SK-N-MC (cell line): ENCODE measurements at places on chromosomes 7 and 10.

GRCh38 chr7:13282377-13282980, 595.0 kb downstream of the ARL4A start:
- peak; percentile 39 for DNase-seq

DNA sequence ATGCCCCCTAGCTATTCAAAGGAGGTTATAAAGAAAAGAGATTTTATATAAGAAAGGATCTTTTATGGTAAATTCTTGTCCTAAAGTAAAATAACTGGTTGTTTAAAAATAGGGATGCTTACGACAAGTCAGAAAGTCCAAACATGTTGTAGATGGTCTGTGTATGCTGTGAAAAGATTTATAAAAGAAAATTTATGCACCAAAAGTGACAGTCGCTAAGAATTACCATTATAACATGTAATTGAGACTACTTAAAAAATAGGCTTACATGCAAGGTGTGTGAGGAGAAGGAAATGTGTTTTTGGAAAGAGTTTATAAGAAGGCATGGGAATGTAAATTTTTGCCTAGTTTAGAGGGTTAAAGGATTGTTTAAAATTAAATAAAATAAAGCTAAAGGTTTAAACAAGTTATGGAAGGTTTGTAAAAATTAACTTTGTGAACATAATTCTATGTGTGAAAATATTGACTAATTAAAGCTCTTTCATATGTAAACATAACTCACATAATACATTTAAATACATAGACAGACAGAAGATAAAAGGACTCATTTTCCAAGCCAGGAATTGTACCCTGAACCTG, 118.5 kb downstream of the LYZL1 start:
- DNase-seq = no peak

DNA sequence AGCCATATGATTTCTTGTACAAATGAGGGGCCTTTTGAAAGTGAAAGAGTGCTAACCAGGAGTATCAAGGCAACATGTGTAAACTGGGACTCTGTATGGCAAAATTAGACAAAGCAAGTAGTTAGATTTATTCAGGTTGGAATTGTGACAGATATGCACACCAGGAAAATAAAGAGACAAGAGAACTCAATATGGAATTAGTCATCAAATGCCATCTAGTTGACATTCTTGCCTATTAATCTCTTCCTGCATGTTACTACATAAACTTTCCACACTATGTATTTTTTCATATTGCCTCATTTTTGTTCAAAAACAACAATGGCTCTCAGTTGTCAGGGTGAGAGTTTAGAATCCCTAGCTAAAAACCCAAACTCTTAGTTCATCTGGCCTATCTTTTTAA, 799.0 kb downstream of the NRG3 start:
- no peak for DNase-seq

GRCh38 chr7:158537516-158537882, 50.1 kb downstream of the PTPRN2 start:
- no peak for DNase-seq

GRCh38 chr10:71053169-71053895, 159.0 kb upstream of the UNC5B start:
- no peak for DNase-seq

DNA sequence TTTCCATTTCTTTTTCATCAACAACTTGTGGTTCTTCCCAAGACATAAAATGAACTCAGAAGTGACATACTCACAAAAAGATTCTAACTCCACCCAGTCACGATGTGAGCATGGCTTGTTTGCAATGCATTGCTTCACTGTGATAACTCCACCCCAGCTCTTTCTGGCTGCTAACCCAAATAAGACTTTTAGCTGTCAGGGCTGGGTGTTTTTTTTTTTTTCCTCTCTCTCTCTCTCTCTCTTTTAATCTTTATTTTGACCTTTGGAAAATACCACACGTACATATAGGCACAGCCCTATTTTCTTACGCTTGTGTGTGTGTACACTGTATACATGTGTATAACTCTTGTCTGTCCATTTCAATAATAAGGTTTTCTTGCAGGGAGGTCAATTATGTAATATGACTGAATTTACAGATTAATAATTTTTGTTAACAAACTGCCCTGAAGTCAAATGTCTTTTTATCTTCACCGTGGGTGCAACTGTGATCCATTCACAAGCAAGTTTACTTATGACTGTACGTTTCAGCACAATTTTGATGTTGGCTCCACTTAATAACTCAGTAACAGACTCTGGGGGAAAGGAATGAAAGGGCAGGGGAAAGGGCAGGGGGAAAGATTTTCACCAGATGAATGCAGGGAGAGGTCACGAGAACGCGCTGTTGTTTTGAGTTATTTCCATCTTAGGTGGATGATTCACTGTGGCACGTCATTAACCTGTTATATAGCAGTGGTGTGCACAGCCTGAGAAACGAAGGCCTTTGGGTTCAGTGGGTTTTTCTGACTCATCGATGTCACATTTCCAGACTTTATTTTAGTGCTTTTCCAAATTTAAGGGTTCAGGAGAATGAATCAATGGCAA, 49.1 kb downstream of the APBB1IP start:
- DNase-seq = no peak

DNA sequence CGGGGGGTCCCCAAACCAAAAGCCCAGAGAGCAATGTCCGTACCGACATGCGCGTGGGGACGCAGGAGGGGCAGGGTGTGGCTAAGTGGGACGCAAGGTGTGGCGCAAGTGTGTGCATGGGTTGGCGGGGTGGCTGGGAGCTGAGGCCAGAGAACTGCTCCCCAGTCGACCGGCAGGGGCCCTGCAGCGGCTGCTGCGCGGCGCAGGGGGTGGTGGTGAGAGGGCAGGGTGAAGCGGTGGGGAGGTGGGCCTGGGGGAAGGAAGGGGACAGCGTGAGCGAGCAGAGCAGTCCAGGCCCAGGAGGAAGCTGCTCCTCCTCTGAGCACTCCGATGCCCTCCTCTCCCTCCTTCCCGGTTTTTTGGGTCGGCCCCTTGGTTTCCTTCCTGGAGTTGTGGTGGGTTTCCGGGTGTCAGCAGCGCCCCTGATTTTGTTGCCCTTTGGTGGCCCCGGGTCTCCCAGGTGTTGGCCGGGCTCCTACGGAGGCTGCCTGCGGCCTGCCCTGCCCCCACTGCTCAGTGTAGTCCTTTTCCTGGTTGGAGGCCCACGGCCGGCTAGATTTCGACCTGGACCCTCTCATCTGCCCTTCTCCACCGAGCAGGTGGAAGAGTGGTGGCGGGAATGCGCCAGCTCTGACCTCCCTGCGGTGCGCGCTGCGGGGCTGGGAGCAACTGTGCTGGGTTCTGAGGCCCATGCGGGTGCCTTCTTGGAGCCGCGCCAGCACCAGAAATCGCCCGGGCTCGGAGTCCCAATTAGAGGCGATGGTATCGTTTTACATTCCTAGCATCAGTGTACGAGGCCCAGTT, 40.5 kb upstream of the COMTD1 start:
- DNase-seq = no peak

GRCh38 chr10:20709708-20710107, 187.4 kb downstream of the NEBL start:
- DNase-seq = no peak

DNA sequence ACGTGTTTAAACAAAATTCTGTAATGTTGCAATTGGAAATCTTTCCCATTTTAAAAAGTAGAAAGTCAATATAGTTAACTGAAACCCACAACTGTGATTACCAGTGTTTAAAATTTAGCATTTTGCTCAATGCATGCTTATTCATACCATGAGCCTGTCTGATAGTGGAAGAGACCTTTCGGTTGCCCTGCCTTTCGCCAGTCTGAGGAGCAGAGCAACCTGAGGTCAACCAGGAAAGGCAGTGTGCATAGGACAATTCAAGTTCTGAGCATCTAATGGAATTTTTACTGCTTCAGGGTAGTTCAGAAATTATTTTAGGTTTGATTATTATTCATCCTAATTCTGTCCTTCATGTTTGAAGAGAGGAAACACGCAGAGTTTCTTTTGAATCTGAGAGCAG, 100.8 kb downstream of the CUBN start:
- no peak for DNase-seq

- peak; percentile 86 for DNase-seq
These were observed 36.7 kb upstream of the UBE2H start for GRCh38 chr7:129989466-129989865.

GRCh38 chr10:115974351-115974750, 298.7 kb downstream of the GFRA1 start:
- no peak for DNase-seq

DNA sequence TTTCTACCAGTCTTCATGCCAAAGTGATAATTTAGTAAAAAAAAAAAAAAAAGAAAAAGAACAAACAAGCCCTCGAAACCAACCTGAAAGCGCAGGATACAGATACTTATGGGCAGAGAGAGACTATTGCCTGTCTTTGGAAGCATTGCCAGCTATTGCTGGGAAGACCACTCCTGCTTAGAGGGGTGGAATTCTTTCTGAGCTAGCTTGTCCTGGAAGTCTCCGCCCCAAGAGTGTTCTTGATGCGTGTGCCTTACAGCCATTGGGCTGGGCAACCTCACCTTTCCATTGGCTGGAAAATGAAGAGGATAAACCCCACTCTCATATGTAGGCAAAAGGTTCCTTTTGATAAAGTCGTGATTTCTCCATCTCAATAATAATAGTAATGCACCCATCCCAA, 19.9 kb upstream of the INSYN2A start:
- DNase-seq = no peak

- no peak for DNase-seq
These were observed 34.7 kb upstream of the CFAP46 start for GRCh38 chr10:132977076-132977475.

GRCh38 chr7:92932450-92932849, 96.1 kb upstream of the CDK6 start:
- no peak for DNase-seq

- DNase-seq = no peak
These were observed 111.6 kb downstream of the NKX6-2 start for GRCh38 chr10:132674311-132674710.

GRCh38 chr7:127114742-127115265, 137.9 kb downstream of the GRM8 start:
- no peak for DNase-seq

DNA sequence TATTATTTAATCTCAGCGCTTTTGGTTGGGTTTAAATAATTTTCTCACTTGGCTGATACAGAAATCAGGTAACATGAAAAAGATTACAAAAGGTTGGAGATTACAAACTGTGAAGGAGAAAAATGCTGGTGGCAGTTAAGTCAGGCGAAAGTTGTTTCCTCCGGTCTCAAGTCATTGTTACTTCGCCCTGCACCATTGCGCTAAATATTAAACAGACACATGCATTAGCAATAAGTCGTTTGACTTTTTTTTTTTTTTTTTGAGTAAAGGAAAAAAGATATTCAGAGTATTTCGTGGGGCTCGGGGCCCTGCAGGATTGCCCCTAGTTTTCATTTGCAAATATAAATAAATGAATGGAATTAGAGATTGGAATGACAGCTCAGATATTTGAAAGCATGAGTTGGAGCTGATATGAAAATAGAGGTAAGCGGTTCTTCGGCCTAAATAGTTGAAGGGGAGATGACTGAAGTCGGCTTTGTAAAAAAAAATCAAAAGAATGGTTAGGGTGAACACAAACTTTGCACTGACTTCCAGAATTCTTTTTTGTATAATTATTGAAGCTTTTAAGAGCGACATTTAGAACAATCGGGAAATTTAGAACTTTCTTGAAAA, 914 bp downstream of the SDHAF3 start:
- DNase-seq = no peak

- DNase-seq = no peak
These were observed 82.7 kb downstream of the REEP3 start for GRCh38 chr10:63603709-63604445.

GRCh38 chr10:6108631-6109443, 20.0 kb downstream of the RBM17 start:
- DNase-seq = no peak

GRCh38 chr7:128259131-128260061, 18.3 kb downstream of the LEP start:
- DNase-seq = no peak

DNA sequence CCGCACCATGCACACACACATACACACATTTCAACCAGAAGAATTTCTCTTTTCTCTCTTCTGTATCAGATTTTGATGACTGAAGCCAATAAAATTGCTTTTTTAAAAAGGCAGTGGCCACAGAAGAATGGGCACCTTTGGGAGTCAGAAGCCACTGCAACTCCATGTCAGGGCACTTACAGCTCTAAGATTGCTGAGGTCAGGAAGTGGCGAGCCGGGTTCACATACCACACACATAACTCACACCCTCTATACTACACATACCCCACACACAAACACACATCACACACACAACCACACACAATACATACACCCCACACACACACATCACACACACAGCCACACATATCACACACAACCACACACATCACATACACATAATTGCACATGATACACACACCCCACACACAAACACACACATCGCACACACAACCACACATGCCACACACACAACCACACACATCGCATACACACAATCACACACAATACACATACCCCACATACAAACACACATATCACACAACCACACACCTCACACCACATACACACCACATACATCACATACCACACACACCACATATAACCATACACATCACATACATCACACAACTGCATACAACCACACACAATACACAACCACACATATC, 31.2 kb downstream of the GPRIN2 start:
- DNase-seq = no peak

- DNase-seq = peak; percentile 24
These were observed at the start of the genes MDH2 and STYXL1 for GRCh38 chr7:76047811-76048667. MDH2 (plus strand) TSS chr7:76048106; CDS start chr7:76048161, 55 bp downstream. STYXL1 (minus strand) TSS chr7:76048000; CDS start chr7:76030523, 17,477 bp downstream.

DNA sequence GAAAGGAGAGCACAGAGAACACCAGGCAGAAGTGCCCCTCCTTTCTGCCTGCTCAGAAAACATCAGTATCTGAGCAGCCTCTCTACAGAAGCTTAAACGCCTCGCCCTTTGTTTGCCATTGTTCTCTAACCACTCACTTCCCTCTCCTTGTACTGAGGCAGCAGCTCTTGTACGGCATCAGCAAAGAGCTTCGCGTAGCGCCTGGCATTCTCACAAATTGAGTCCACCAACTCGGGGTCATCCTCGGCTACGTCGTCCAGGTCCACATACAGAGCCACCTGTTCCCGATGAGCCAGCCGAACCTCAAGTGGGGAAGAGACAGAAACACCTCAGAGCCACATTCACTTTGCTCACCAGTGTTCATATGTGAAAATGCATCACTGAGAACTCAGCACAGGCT, 1.7 kb downstream of the MCM7 start:
- DNase-seq = no peak

- DNase-seq = no peak
These were observed 17.8 kb upstream of the C1GALT1 start for GRCh38 chr7:7164591-7164990.

DNA sequence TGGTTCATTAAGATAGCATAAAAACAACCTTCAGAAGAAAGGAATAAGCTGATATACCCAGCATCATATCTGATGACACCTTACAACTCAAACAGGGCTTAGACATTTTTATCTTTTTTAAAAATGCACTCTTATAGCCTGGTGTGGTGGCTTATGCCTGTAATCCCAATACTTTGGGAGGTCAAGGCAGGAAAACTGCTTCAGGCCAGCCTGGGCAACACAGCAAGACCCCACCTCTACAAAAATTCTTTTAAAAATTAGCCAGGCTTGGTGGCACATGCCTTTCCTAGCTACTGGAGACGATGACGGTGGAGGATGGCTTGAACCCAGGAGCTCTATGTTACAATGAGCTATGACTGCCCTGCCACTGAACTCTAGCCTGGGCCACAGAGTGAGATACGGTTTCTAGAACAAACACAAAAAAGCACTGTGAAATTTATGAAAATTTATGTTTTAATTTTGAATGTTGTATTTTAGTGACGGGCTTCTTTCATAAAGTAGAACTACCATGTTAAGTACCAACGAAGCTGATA, 12.3 kb upstream of the KMT2E start:
- DNase-seq = no peak

- no peak for DNase-seq
These were observed 45.3 kb upstream of the RAPGEF5 start for GRCh38 chr7:22402250-22402649.

GRCh38 chr7:149085866-149086265, 4.7 kb downstream of the ZNF786 start:
- DNase-seq = no peak

- no peak for DNase-seq
These were observed 269.8 kb upstream of the HGF start for GRCh38 chr7:82039621-82040020.
